Effector CD8-positive, alpha-beta T cell (primary cell): ENCODE measurements at places on chromosomes 5 and 9.

DNA sequence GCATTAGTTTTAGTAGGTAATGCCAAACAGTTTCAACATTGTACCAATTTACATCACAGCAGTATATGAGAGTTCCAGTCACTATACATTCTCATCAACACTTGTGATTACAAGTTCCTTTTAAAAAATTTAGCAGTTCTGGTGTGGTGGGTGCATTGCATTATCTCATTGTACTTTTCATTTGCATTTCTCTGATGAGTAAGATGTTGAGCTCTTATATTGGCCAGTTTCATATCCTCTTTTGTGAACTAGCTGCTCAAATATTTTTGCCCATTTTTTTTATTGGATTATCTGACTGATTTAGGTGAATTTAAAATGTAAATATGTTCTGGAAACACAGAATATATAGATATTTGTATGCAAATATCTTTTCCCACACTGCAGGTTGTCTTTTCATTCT, 160.9 kb upstream of the NR3C1 start:
- no peak for DNase-seq

DNA sequence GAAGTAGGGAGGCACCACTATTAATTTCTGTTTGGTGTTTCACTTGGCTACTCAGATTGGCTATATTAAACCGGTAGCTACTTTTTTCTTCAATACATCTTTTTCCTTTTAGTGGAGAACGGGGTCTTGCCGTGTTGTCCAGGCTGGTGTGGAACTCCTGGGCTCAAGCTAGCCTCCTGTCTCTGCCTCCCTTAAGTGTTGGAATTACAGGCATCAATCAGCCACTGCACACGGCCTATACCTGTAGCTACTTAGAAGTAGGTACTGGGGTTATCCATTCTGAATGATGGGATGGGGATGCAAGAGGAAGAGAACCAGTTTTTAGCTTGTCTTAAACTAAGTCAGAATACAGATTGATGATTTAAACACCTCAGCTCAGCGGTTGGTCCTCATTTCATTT, 1.7 kb downstream of the UBE2D2 start:
- no peak for DNase-seq

- no peak for DNase-seq
These were observed 15.3 kb downstream of the TERT start for GRCh38 chr5:1279443-1280151.

- no peak for DNase-seq
These were observed 134.1 kb upstream of the ZNF462 start for GRCh38 chr9:106728860-106729259.

DNA sequence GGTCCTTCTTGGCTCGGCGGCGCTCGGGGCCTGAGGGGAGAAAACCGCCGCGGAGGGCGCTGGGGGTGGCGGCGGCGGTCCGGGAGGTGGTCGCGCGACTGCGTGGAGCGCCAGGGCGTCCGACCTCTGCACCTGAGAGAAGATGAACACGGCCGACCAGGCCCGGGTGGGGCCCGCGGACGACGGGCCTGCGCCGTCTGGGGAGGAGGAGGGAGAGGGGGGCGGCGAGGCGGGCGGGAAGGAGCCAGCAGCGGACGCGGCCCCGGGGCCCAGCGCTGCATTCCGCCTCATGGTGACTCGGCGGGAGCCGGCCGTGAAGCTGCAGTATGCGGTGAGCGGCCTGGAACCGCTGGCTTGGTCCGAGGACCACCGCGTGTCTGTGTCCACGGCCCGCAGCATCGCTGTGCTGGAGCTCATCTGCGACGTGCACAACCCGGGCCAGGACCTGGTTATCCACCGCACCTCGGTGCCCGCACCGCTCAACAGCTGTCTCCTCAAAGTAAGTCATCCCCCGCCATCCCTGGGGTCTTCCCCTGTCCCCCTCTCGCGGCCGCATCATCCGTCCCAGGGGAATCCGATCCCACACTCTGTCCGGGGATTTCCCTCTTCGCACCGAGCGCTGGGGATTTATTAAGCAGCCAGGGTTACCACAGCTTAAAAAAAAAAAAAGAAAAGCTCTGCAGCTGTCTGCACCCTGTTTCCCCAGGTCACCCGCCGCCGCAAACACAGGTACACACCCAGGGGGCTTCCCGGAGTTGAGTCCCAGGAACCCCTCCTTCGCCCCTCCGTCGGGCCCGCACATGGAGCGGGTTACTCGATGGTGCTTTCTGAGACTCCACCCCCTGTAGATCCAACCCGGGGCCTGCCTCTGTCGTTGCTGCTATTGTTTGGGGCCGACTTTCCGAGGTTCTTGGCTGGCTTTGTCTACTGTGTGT, at the start of gene GTF3C4:
GTF3C4 (plus strand) TSS at position 8 of the 935 bp plus-strand sequence; CDS start at position 143, 135 bp downstream.
- peak; percentile 51 for DNase-seq

GRCh38 chr5:74382987-74383593, 257.4 kb downstream of the ENC1 start:
- DNase-seq: no peak

GRCh38 chr9:98410185-98410697, 154.8 kb upstream of the TBC1D2 start:
- no peak for DNase-seq

DNA sequence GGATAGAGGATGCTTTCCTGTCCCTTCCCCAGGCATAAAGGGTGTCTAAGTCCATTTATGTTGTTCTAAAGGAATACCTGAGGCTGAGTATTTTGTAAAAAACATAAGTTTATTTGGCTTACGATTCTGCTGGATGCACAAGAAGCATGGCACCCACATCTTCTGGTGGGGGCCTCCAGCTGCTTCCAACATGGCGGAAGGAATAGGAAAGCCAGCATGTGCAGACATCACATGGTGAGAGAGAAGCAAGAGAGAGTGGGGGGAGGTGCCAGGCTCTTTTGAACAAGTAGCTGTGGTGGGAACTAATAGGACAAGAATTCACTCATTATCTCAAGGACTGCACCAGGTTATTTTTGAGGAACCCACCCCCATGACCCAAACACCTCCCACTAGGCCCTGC, 77.2 kb downstream of the ADCY2 start:
- no peak for DNase-seq

DNA sequence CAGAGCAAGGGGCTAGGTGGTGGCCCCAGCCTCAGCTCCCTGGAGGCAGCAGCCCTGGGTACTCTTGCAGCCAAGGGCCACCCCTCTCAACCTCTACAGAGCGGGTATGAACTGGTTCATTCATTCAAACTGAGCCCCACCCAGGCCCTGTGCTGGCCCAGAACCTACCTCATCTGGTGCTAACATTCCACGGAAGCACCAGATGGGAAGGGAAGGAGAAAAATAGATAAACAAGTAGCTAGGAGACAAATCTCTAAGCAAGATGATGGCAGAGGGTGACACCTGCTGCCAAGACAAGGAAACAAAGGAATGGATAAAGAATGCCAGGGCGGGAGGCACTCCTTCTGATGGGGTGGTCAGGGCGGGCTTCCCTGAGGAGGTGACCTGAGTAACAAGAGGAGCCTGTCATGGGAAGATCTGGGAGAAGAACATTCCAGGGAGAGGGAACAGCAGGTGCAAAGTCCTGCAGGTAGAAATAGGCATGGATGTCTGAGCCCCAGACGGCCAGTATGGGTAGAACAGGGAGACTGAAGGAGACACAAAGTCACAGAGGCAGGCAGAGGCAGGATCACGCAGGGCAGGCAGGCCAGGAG, 6.1 kb downstream of the ST6GALNAC4 start:
- no peak for DNase-seq

DNA sequence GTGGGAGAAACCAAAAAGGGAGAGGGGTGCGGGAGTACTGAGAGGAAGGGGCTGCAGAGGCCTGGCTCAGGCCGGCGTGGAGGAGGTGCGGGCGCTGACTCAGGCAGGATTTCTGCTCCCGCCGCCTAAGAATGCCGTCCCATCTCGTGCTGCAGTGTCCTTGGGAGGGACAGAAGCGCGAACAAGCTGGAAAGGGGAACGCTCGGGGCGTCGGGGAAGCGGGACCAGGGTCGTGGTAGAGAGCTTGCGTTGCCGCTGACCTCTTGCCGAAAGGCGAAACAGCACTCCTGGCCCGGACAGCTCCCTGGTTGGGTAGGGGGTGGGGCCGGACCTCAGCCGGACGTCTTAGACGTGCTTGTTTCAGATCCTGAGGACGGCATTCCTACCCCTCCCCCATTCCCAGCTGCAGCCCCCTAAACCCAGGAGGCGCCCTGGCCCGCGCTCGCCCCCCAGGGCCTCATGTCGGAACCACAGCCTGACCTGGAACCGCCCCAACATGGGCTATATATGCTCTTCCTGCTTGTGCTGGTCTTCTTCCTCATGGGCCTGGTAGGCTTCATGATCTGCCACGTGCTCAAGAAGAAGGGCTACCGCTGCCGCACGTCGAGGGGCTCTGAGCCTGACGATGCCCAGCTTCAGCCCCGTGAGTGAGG, 1.1 kb downstream of the RELL2 start:
- DNase-seq: peak; percentile 46

GRCh38 chr9:137435980-137436760, 5.0 kb downstream of the ENTPD8 start:
- DNase-seq: no peak

DNA sequence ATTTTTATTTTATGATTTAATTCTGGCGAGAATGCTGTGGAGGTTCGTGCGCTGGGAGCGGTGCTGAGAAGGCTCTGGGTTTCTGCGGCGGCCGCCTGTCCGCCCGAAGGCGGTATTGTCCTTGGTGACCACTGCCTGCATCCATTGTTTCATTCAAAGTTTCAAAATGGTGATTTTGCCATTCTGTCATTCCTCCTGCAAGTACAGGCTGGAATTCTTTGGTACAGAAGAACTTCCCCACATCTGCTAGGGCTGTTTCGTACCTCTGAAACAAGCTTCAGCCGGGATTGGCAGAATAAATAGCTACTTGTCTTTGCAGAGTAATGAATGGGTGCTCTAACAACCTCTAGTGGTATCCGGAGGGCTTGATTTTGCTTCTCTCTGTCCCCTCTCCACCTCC, 112.6 kb upstream of the CACNA1B start:
- DNase-seq: no peak

DNA sequence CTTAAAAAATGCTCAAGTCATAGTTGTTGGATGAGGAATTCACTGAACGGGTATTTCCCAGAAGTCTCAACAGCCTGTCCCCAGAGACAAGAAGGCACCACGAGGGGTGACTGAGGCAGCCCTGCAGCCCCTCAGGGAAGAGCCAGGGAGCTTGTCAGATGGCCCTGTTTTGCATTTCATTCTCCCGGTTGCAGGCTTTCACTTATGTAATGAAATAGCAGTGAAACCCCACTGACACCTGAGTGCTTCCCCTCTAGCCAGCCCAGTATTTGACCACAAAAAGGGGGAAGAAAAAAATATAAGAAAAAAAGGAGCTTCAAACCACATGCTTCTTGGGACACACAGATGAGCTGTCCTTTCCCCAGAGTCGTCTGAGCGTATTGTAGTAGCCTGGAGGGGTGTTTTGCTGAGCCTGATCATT, 75.3 kb upstream of the IL12B start:
- no peak for DNase-seq

DNA sequence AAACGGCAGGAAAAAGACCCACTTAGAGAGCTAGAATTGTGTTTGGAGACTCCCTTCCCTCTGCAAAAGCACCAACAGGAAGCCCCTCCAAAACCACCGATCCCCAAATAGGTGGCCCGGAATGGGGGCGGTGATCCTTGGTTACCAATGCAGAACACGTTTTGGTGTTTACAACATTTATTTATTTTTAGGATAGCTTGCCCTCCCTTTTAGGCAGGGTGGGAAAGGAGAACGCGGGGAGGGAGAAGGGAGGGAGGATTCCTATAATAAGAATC, 579 bp upstream of the NTRK2 start:
- DNase-seq: no peak

- DNase-seq: no peak
These were observed 13.9 kb downstream of the SLC23A1 start for GRCh38 chr5:139369181-139369580.

GRCh38 chr9:682633-683508, 158.6 kb upstream of the DMRT1 start:
- no peak for DNase-seq

DNA sequence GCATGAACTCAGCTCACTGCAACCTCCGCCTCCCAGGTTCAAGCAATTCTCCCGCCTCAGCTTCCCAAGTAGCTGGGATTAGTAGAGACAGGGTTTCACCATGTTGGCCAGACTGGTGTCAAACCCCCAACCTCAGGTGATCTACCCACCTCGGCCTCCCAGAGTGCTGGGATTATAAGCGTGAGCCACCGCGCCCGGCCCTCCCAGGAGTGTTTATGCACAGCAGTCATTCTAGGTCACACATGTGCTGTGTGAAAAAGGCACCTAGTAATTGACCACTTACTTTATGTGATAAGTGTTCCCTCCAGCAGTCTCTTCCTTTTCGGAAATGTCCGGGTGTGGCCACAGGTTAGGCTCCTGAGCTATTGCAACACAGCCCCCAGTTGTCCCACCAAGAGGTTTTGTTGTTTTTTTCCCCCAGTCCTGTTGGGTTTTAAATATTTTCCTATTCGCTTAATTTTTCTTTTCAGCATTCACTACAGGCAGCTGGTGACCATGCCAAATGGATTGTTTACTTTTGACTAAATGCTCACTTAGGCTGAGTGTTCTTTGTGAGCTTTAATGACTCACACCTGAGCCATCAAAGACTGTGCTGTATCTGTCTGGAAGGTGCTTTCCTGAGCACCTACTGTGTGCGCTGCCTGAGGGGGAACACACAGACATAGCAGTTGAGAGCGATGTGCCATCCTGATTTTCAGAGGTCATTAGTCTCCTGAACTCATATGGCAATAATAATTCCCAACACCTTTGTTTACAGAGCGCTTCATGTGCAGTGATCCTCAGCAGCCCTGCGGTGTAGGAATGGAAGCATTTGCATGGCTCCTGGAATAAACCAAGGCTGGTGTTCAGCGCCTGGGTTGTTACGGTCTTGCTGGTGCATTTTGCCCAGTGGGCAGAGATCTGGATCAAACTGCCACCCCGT, 94.3 kb downstream of the MVB12B start:
- DNase-seq: no peak

DNA sequence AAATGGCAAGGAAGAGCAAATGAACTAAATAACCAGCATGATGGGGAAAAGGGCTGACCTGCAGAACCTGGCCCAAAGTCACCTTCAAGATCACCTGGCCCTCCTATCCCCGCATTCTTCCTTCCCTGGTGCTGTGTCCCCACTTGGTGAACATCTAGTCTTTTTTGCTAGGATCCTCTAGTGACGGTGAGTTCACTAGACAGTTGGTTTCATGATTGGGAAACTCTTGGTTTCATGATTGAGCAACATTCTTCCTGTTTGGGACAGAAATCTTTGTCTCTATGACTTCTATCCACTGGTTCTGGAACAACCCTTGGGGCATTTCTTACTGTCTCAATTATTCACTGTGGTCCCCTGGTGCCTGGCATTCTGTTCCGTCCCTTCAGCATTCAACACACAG, 50.2 kb upstream of the DAB2IP start:
- DNase-seq: no peak

DNA sequence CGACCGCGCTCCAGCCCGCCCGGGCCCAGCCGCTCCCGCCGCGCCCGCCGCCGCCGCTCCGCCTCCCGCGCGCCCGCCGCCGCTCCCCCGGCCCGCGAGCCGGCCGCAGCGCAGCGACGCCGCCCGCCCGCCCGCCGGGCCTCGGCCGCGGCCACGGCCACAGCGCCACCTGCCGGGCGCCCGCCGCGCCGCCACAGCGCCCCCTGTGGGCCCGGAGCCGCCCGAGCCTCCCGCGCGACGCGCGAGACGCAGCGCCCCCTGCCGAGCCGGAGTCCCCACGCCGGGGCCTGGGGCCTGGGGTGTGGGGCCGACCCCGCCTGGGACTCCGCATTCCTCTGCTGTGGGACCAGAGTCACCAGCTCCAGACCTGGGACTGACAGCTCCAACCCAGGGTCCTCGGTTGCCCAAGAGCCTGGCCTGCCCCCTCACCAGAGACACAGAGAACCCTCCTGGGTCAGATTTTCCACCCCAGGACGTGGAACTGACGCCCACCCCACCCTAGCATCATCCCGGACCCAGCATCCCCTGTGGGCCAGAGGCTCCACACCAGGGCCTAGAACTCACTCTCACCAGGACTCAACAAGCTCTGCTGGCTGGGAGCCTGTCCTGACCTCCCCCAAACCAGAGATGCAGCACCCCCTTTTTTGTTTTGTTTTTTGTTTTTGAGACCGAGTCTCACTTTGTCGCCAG, at the start of gene RAPGEF1:
RAPGEF1 (minus strand) TSS at position 118 of the 690 bp plus-strand sequence. CDS start 246 bp downstream, outside the sequence.
- DNase-seq: peak; percentile 74
